ENCODE measurements at places on chromosomes 16 and 17.
A peak's percentile ranks its signal among the peaks of the same experiment; 100 is the strongest.

- peak; percentile 72 for DNase-seq
Measured at GRCh38 chr17:15263206-15263579, 1.9 kb downstream of the PMP22 start.

- no peak for DNase-seq
Measured at GRCh38 chr16:83561876-83562275, 245.9 kb upstream of the HSBP1 start.

GRCh38 chr17:8838551-8839095, 28.9 kb downstream of the PIK3R6 start:
- no peak for DNase-seq

DNA sequence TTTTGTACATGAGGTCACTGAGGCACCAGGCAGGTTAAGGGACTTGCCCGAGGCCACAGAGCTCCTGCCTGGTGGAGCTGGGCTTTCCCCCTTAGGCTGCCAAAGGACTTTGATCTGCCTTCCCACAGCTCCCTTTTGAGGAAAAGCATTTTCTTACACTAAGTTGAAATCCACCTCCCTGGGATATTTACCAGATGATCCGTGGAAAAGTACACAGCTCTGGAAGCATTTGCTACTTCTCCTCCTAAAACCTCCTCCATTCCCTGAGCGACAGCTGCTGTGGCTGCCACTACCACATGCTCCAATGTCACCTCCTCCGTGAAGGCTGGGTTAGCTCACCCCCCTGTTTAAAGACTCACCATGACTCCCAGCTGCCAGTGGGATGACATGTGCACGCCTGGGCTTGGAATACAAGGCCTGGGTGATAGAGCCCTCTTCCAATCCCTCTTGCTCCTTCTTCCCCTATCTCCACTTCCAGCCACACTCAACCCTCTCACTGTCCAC, 1.2 kb upstream of the MPRIP start:
- peak; percentile 61 for DNase-seq
